SHP77 treated with DMSO at 0.1 percent for 48 hours (cell line): ENCODE measurements at places on chromosomes 16 and 17.

DNA sequence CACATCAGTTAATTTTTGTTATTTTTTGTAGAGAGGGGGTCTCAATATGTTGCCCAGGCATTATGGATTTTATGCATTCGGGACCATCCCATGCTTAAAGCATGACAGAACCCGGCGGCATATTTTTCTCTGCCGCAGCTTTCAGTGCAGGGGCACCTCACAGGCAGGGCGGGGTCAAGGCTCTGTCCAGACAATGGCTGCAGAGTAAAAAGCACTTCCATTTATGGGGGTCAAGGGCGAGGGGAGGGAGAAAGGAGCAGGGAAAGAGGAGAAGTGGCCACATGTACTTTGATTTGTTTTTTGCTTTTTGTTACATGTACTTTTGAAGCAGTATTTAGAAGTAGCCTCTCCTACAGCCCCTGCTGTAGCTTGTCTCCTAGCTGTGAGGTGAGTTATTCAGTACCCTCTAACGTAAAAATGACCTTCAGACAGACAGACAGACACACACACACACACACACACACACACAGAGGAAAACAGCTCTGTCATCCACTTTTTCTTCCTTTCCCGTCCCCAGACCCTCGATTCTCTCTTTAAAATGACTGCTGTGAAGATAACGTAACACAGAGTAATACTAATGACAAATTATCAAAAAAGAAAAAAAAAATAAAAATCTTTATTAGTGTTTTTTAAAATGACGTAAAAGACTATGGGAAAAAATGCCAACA is 856 bp upstream of the SCPEP1 start:
- DNase-seq = no peak

- no peak for DNase-seq
Observed at GRCh38 chr16:85833219-85833920, 33.9 kb downstream of the COX4I1 start.

DNA sequence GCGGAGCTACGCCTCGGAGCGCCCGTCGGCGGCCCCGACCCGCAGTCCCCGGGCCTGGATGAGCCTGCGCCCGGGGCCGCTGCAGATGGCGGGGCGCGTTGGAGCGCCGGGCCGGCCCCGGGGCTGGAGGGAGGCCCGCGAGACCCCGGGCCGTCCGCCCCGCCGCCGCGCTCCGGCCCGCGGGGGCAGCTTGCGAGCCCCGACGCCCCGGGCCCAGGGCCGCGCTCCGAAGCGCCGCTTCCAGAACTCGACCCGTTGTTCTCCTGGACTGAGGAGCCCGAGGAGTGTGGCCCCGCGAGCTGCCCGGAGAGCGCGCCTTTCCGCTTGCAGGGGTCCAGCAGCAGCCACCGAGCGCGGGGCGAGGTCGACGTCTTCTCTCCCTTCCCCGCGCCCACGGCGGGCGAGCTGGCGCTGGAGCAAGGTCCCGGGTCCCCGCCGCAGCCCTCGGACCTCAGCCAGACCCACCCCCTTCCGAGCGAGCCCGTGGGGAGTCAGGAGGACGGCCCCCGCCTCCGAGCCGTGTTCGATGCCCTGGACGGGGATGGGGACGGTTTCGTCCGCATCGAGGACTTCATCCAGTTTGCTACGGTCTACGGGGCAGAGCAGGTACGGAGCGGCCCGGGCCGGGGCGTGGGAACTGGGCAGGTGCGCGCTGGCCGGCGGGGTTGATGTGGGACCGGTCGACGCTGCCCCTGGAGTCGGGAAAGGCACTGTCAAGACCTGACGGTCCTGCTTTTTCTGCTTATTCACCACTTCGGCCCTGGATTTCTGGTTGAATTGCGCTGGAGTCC is 861 bp downstream of the RAB11FIP3 start:
- no peak for DNase-seq

- no peak for DNase-seq
Observed at GRCh38 chr16:48432136-48432535, 46.9 kb upstream of the SIAH1 start.

DNA sequence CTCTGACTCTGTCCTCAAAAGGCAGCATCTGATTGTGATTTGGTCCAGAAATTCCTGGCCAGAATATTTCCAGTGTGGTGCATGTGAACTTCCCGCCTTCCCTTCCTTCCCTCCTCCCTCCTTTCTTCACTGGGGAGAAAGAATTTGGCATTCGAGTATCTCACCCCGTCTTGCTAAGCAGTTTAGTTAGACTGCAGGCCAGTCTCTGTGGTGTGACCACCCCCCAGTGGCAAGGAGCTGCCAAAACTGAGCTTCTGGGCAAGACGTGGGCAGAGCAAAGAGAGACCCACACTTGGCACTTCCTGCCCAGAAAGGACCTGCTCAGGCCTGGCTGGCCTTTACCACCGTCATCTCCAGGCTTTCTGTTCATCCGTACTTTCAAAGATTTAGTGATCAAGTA is 36.4 kb downstream of the SNX20 start:
- DNase-seq = no peak

- no peak for DNase-seq
Observed at GRCh38 chr16:11799509-11800381, 2.7 kb upstream of the ZC3H7A start.

DNA sequence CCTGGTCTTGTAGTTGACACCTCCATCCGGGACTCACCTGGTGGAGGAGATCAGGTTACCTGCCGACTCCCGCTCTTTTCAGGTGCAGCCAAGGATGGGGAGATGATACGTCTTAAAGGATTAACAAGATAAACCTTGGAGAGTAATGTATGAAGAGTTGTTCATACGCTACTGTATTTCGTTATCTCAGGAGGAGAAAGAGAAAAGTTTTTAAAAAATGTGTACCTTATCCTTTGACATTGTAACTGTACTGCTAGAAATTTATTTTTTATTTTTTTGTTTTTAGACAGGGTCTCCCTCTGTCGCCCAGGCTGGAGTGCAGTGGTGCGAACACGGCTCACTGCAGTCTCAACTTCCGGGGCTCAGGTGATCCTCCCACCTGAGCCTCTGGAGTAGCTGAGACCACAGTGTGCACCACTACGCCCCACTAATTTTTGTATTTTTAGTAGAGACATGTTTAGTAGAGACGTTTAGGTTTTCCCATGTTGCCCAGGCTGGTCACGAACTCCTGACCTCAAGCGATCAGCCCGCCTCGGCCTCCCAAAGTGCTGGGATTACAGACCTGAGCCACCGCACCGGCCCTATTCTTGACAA is 764 bp upstream of the SMURF2 start:
- no peak for DNase-seq

DNA sequence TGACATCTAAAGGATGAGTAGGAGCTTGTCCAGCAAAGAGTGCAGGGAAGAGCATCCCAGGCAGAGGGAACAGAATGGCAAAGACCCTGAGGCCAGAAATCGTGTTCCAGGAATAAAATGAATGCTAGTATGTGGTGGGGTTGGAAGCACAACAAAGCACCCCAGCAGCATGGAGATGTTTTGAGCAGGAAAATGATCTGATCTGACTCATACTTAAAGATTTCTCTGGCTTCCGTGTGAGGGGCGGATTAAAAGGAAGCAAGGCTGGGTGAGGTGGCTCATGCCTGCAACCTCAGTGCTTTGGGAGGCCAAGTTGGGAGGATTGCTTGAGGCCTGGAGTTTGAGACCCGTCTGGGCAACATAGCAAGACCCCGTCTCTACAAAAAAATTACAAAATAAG is 2.3 kb downstream of the SLC5A11 start:
- no peak for DNase-seq

- DNase-seq = no peak
Observed at GRCh38 chr16:77868052-77868451, 79.7 kb downstream of the VAT1L start.

DNA sequence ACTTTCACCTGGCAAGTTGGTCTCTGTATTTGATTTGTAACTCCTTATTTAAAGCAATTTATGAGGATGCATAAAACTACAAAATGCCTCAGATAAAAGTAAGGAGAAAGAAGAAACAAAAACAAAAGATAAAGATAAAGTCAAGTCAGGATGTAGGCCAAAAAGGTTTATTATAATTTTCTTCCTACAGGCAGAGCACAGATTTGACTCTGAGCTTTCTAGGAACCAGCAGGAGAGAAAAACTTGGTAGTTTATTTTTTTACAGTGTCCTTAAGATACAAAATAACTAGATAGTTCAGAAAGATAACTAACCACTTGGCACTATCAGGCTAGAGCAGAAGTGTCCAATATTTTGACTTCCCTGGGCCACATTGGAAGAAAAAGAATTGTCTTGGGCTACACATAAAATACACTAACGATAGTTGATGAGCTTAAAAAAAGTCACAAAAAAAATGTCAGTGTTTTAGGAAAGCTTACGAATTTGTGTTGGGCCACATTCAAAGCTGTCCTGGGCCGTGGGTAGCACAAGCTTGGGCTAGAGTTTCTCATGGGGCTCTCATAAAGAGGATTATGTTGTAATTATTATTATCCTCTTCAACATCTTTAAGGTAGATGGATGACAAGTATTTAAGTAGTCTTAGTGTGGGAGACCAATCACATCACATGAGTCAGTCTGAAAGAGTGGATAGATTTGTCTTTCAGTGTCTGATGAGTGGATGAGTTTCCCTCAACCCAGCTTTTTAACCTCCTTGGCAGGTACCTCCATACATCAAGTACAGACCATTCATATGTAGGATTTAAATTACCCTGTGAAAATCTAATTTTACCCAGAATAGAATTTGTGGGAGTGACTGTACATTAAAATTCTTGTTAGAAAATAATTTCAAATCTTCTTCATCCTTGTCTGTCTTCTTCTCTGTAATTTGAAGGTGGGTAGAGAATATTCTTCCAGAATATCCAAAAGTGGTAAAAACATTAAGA is 17.0 kb downstream of the PAFAH1B1 start:
- DNase-seq = no peak

- no peak for DNase-seq
Observed at GRCh38 chr17:4536259-4536741, 18.9 kb downstream of the MYBBP1A start.

DNA sequence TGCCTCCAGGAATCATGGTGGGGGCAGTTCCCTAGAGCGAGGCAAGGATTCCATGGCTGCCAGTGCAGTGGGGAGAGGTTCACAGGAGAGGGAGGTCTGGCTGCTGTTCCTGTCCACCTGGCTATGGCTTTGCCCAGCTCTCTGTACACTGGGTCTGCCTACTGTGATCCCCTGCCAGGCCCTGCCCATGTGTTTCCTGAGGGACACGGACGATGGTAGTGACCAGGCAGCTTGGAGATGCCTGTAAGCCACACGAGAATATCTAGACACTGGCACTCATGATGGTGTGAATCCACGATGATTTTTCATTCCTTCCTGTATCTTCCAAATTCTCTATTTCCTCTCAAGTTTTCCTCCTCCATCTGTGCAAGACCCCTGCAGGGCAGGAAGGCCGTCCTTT is 11.1 kb downstream of the C1QTNF8 start:
- DNase-seq = no peak

DNA sequence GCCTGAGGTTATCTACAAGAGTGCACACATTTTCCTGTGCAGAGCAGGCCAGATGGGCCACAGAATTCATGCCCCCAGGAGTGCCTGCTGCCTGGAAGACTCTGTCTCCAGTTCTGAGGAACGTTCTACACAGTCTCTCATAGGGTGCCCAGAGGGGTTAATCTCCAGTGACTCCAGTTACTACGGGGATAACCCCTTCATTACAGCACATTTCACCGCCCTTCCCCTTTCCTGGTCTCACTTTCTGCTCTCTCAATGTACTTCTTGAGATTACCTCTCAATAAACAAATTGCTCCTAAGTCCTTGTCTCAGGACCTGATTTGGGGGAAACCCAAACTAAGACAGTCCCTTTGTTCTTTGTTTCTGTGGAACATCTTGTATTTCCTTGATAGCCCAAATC is 5.7 kb downstream of the CD300H start:
- DNase-seq = no peak

DNA sequence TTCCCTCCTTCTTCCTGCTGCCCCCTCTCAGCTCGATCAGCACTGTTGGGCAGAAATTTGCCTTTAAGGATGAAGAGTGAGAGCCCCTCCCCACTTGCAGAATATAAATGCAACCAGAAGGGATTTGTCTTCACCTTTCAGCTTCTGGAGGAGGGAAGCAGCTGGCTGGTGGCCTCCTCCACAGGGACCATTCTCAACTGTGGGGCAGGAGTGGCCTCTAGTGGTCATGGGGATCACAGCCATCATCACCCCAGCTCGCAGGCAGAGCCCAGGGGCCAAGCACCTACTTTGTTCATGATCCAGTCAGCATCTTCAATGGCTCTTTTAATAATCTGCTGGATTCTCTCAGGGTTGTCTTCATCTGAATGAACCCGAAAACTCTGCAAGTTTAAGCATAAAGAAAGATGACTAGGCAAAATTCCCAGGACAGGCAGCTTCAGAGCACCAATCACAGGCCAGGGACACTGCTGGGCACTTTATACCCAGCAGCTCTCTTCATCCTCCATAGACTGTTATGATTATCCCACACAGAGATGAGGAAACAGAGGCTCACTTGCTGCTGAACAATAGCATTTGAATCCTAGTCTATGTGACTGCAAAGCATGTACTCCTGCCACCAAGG is 13.1 kb downstream of the LYRM9 start:
- peak; percentile 22 for DNase-seq

DNA sequence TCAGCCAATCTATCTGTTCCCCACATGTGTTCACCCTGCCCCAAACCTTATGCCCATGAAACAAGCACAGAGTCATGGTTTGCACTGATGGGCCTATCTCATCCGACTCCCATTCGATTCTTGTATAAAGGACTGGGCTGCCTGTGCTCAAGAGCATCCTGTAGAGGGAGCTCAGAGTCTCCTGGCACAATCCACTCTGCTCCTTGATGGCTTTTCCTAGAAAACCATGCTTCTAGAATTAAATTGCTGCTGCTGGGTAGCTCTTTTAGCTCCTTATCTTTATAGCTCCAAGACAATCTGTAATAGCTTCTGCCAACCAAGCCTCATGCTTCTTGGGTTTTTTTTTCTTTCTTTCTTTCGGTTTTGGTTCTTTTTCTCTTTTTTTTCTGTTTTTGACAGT is 9.7 kb downstream of the ZNF19 start:
- no peak for DNase-seq

DNA sequence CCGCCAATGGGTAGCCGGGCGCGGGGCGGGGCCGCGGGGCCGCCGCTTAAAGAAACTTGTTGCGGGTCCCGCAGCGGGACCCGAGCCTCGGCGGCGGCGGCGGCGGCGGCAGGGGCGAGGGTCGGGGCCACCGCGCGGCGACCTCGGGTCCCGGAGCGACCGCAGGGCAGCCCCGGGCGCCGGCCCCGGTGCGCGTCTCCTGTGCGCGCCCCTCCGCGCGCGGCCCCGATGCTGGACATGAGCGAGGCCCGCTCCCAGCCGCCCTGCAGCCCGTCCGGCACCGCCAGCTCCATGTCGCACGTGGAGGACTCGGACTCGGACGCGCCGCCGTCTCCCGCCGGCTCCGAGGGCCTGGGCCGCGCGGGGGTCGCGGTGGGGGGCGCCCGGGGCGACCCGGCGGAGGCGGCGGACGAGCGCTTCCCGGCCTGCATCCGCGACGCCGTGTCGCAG is at the start of gene SOX8:
Gene SOX8 (plus strand): TSS at position 76 of the 450 bp plus-strand sequence. CDS start 153 bp downstream, at position 229.
- no peak for DNase-seq

DNA sequence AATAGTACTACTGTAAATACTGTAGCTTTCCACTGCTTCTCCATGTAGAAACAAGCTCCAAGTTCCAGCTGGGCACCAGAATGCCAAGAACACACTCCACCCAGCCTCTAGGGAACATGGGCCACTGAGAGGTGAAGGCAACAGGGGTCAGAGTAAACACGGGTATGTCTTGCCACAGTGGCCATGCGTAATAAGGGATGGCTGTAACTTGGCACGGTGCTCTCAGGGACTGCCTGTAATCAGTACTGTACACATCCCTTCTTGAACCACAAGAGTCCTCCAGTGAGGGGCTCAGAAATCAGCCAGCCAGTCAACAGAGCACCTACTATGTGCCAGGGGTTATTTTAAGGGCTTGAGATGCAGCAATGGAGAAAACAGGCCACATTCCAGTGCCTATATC is 10.8 kb downstream of the LRRC59 start:
- DNase-seq = no peak

- no peak for DNase-seq
Observed at GRCh38 chr16:16008666-16009065, 59.2 kb downstream of the ABCC1 start.
